ENCODE measurements at places on chromosomes 3 and 15.

- DNase-seq, result peak; percentile 85
These were observed 30.1 kb downstream of the CFAP161 start for GRCh38 chr15:81163961-81164800.

- DNase-seq, result no peak
These were observed 397.6 kb downstream of the EDEM1 start for GRCh38 chr3:5585085-5585484.

- DNase-seq, result no peak
These were observed 75.8 kb downstream of the TCF12 start for GRCh38 chr15:56994280-56994679.

DNA sequence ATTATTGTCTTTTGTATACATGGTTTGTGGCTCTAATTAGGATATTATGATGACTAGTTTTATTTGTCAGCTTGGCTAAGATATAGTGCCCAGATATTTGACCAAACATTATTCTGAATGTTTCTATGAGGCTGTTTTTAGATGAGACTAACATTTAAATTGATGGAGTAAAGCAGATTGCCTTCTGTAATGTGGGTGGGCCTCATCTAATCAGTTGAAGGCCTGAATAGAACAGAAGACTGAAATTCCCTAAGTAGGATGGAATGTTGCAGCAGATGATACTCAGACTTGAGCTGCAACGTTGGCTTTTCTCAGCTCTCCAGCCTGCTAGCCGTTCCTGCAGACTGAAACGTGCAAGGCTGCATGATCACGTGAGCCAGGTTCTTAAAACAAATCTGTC is 546.5 kb downstream of the EDEM1 start:
- no peak for DNase-seq

DNA sequence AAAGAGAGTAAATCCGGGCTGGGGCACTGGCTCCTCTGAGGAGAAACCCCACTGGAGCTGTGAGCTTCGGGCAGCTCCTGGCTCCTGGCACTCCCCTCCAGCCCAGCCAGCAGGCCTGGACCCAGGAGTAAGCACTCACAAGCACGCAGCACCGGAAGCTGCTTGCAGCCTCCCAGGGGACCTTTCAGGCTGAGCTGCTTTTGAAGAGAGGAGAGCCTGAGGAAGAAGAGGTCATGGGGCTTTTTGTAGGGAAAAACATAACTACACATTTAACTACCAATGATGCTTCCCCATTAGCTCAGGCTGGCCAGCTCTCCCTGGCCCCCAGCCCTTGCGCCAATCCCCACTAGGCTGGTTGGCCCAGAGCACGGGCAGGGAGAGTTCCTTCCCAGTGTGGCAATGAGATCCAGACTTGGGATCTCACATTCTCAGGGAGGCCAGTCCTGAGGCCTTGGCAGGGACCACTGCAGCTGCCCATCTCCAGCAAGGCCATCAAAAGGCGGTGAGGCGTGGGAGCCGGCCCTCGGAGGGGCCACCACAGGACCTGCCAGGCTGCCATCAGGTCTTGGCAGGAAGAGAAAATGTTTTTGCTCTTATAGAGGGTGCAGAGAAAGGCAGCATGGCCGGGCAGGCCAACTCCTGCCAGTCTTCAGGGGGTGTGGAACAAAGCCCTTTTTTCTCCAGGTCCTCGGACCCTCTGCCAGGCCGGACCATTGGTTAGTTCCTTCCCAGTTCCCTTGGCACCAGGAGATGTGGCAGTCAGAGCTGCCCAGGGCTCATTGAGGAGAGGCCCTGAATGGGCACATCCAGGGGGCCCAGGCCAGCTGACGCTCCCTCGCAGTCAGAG is 41.5 kb upstream of the MFGE8 start:
- DNase-seq, result no peak

DNA sequence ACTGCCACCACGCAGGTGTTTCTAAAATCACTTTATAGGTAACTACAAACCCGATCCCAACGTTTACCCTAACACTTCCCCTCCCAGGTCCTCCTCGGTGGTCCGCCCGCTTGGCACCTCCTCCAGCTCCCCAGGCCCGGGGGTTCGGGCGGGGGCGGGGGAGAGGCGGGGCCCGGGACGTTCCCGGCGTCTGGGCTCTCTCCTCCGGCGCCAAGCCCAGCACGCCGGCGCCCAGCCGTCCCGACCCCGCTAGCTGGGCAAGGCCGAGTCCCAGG is 562 bp downstream of the CGGBP1 start:
- no peak for DNase-seq

GRCh38 chr3:10354361-10355015 is 33.6 kb upstream of the SEC13 start:
- DNase-seq, result no peak

DNA sequence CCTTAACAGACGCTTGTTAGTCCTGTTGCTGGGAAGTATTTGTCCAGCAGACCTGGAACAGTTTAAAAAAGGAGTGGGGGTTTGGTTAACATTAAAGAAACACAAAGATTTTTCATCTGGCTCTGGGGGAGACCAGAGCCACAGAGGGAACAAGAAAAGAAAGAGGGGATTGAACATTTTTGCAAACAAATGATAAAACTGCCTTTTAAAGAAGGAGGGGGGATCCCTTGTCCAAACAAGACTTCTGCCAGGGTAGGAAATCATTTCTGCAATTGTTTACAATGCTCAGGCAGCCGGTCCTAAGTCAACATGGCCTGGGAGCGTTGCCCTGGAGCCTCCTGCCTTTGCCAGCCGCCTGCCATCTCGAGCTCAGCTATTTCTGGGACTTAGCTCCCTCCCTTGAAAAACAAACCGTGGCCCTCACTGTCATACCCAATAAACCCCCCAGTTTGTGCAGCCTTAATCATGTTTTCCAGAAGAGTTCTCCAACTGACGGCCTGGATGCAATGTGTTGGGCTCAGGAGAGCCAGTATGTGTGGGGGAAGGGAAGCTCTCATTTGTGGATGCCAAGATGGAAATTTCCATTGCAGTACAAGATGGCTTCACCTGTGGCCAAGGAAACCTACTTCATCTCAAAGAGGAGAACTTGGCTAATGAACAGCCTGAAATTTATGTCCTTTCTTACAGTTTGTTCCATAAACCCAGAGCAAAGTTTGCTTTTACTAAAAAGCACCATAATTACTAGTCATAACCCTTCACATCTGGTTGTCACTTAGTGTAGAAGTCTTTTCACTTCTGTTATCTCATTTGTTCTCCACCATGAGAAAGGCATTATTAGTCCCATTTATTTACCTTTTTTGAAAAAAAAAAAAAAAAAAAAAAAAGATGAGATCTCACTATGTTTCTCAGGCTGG is 75.9 kb upstream of the RNU6-1 start:
- DNase-seq, result no peak

DNA sequence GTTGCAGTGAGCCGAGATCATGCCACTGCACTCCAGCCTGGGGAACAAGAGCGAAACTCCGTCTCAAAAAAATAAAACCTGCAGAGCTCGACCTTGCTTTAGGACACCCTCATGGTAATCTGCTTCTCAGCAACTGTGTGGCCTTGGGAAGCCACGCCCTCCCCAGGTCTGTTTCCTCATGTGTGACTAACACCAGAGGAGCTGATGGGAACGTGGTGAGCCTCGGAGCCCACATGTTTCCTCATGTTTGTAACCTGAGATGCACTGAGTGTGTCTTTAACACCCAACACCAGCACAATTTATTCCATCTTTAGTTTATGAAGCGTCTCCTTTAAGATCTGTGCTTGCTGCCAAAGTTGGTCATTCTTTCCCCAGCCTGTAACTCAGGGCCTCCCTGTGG is 142.8 kb downstream of the OCA2 start:
- no peak for DNase-seq

GRCh38 chr3:126664591-126665214 is 9.8 kb upstream of the TXNRD3 start:
- DNase-seq, result no peak

DNA sequence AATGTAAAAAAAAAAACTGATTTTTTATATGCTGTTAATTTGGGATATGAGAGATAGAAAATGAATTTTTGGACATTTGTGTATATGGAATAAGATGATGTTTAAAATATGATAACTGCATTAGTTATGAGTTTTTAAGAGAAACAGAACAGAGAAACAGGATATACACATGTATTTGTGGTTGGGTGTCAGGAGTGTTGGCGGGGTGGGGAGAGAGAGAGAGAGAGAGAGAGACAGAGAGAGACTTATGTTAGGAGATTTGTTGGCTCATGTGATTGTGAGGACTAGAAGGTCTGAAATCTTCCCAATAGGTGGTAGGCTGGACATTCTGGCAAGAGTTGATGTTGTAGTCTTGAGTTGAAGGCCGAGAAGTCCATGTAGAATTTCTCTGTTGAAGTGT is 1121.6 kb upstream of the GBE1 start:
- DNase-seq, result no peak

DNA sequence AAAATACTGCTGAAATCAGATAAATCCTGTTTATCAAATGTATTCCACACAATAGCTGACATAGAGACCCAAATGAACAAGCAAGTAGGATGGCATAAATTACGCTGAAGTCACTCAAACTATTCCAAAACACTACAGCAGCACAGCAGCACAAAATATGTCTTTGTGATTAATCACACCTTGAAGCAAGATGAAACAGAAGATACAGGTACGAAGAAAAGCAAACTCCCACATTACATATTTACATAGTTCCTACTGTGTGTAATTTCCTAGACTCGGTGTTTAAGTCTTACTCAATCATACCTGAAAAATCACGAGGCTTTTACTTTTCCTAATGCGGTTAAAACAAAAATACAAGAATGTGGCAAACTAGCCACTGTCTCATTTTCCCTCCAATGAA is 38.3 kb downstream of the CHSY1 start:
- DNase-seq, result no peak

GRCh38 chr3:125232401-125232800 is 19.9 kb upstream of the SLC12A8 start:
- DNase-seq, result no peak
